ENCODE measurements at places on chromosomes 6 and 20.

GRCh38 chr6:30345852-30346251 is 896 bp downstream of the RPP21 start:
- no peak for DNase-seq

- DNase-seq = no peak
These were observed 122.0 kb downstream of the CDH4 start for GRCh38 chr20:61373956-61374545.

DNA sequence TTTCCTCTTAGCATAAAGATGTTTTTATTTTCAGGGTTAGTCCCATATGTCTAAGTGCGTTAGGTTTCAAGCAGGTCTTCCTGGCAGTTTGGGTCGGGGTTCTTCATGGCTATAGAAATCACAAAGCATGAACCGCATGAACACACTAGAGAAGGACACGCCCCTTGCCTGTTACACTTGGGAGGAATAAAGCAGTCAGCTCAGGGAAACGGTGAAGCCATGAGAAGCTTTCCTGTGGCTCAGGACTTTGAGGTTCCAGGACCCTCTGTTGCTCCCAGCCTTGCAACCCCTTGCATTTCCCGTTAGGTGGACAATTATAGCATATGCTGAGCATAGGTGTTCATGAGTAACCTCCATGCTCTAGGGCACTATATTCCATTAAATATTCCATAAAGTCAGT is 96.7 kb downstream of the SYCP2 start:
- DNase-seq = no peak

DNA sequence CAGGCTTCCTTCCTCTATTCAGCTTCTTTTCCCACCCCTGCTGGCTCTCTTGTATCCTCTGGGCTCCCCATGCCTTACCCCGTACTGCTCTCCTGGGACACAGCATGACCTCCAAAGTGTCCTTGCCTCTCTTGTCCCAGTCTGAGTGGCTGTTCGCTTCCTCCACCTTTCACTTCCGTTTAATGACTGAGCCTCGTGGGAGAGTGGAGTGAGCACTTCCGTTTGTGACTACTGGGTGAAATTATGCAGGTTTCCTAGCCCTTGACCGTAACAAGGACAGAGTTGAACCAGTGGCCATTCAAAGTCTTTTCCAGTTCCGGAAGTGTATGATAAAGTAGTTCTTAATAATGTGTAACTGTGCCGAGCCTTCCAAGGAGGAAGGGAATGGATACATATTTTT is 109.2 kb downstream of the ARID1B start:
- no peak for DNase-seq

DNA sequence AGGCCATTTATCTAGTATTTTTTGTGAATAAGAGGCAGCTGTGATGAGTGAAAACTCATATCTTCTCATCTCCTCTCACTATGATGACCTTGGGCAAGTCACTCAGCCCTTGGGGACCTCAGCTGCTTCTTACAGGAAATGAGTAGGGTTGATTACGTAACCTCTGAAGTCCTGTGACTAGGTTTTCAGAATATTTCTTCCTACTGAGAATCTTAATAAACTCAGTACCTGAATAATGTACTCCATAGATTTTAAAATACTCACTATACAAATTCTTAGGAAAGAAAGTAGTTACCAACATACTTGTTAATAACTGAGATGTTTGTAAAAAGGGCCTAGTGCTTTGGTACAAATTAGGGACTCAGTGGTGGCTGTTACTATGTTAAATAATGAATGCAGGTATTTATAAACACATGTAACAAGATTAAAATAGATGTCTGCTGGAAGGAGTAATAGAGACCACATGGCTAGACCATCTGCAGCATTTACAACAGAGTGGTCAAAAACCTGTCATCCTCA is 60.9 kb downstream of the RPRD1B start:
- DNase-seq = no peak

- DNase-seq = no peak
These were observed 477.8 kb downstream of the HACE1 start for GRCh38 chr6:104381907-104382306.

DNA sequence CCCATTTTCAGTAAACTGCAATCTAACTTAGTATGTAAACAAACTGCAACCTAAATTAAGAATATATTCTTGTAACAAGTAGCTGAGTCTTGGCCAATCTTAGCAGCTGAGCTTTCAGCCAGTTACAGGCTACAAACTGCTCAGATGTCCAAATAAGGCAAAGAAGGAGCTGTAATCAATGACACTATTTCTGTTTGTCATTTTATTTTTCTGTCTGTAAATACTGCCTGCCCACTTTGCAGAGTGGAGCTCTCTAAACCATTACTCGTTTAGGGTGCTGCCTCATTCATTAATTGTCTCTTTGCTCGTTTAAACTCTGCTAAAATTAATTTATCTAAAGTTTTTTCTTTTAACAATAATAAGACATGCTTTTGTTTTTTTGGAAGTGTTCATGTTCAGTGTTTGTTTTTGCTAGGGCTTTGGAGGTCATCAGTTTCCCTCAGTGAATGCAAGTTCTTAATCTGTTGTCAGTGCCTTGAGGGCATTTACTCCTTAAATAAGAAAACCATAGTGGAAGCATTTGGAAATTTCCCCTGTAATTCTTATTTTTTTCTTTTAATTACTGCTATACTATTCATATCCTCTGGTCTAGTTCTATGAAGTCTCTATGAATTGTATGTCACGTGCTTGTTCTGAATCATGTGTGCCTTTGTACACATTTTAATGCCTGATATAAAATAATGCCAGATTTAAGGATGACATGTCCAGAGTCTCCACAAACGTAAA is 3.6 kb upstream of the PRL start:
- DNase-seq = no peak

DNA sequence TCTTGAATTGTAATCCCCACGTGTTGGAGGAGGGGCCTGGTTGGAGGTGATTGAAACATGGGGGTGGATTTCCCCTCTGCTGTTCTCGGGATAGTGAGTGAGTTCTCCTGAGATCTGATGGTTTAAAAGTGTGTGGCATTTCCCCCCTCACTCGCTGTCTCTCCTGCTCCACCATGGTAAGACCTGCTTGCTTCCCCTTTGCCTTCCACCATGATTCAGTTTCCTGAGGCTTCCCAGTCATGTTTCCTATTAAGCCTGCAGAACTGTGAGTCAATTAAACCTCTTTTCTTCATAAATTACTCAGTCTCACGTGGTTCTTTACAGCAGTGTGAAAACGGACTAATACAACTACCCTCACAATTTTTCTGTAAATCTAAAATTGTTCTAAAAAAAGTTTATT is 26.8 kb upstream of the FAM184A start:
- DNase-seq = no peak

GRCh38 chr6:144811140-144811539 is 526.0 kb downstream of the UTRN start:
- no peak for DNase-seq

- DNase-seq = no peak
These were observed 156.5 kb downstream of the SH3BGRL2 start for GRCh38 chr6:79787626-79788025.

DNA sequence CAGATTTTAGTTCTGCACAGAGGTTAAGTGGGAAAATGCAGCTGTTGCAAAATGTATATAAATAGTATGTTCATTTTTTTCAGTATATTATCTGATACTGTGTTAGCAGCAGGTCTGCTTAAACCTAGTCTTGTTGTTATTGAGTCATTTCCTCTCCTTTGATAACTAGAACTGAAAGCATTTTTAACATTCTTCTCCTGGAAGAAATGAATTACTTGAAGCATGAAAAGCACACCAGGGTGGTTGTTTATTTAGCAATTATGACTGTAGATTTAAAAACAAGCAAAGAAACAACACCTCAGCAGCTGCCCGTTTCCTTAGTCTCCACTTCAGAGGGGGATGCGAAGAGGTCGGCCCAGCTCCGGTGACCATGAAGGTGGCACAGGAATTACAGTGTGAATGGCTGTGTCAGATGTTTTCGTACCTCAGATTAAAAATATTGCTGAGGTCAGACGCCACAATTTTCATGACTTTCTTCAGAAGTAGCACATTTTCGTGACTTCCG is 53.5 kb downstream of the GOPC start:
- no peak for DNase-seq

GRCh38 chr6:72182337-72183246 is 296.2 kb downstream of the RIMS1 start:
- DNase-seq = no peak

GRCh38 chr6:141988954-141989705 is 143.6 kb upstream of the GJE1 start:
- DNase-seq = no peak

- no peak for DNase-seq
These were observed 78.0 kb upstream of the LYRM2 start for GRCh38 chr6:89716532-89716931.

DNA sequence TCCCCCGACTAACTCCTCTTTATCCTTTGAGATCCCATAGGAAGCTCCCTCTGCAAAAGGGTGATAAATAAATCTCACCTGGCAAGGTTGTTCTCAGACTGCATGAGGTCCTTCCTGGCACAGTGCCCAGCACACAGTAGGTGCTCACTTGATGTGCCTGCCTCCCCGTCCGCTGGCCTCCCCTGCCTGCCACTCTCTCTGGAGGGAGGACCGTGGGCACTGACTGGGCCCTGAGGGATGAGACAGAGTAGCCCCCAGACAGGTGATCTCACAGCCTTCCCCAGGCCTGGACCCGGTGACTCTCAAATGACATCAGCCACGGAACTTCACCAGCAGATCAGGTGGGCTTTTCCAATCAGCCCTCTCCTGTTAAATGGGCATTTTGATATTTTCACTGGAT is 57.4 kb downstream of the CHMP4B start:
- DNase-seq = no peak

GRCh38 chr20:10412591-10413408 is 21.2 kb downstream of the MKKS start:
- no peak for DNase-seq

GRCh38 chr20:55882910-55883309 is 122.4 kb downstream of the CBLN4 start:
- DNase-seq = no peak

DNA sequence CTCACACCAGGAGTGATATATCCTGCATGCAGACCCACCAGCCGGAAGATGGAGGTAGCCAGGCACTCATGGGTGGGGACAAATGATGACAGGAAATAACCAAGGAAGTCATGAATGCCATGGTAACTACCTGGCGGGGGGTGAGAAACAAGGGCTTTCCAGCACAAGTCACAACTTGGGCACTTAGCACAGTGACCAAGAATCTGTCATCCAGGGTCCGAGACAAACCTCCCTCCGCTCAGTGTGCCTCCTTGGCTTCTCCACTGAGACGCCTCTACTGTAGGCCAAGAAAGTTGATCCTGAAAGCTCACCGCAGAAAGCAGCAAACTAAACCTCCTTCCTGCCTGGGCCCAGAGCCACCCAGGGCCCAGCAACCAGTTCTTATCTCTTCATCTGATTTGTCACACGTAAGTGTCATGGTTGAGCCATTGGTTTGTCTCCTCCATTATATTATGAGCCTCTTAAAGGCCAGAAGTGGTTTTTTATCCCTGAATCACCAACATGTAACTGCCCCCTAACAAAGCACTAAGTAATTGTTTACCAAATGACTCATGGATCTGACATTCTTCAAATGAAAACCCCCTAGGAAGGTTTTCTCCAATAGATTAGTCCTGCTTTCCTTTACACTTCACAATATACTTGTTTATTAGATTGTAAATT is 84.3 kb upstream of the TAB2 start:
- DNase-seq = peak; percentile 65

- no peak for DNase-seq
These were observed 19.5 kb upstream of the RALGAPA2 start for GRCh38 chr20:20731945-20732296.

DNA sequence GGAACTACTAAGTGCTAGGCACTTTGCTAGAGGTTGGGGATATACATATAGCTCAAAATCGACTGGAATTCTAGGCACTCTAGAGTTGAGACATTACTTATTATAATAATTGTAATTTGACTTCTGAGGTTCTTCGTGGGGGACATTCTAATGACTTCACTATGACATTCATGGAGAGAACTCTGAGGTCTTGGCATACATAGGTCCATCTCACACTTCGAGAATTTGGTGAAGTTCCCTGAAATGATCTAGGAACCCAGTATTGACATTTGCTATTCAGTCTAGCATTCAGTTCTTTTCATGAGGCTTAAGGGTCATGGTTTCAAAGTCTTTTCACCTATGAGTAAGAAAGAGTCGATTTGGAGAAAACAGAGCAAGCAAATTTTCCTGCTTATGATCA is 446.6 kb upstream of the JAG1 start:
- no peak for DNase-seq

GRCh38 chr6:119536666-119537065 is 187.1 kb upstream of the MAN1A1 start:
- no peak for DNase-seq

GRCh38 chr6:46410334-46410953 is 80.8 kb downstream of the RCAN2 start:
- DNase-seq = peak; percentile 79

- no peak for DNase-seq
These were observed 35.7 kb downstream of the RAB44 start for GRCh38 chr6:36733300-36733699.

DNA sequence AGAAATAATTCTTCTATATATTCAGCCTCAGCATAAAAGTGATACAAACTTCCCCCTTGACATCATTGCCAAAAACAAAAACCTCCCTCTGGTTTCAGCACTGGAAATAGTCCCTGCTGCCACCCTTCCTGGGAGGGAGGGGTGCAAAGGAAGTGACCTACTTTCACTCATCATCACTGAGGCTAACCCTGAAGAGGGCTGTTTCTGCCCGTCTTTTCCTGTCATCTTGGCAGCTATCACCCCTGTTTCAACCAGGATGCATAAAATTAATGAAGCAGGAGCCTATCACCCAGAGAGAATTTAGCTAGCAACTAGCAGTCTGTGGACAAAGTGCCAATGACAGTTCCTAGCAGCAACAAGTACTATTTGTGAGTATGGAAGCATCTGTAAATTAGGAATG is 397.8 kb downstream of the LAMA2 start:
- peak; percentile 40 for DNase-seq

GRCh38 chr6:56804996-56805395 is 149.9 kb upstream of the BEND6 start:
- DNase-seq = no peak

DNA sequence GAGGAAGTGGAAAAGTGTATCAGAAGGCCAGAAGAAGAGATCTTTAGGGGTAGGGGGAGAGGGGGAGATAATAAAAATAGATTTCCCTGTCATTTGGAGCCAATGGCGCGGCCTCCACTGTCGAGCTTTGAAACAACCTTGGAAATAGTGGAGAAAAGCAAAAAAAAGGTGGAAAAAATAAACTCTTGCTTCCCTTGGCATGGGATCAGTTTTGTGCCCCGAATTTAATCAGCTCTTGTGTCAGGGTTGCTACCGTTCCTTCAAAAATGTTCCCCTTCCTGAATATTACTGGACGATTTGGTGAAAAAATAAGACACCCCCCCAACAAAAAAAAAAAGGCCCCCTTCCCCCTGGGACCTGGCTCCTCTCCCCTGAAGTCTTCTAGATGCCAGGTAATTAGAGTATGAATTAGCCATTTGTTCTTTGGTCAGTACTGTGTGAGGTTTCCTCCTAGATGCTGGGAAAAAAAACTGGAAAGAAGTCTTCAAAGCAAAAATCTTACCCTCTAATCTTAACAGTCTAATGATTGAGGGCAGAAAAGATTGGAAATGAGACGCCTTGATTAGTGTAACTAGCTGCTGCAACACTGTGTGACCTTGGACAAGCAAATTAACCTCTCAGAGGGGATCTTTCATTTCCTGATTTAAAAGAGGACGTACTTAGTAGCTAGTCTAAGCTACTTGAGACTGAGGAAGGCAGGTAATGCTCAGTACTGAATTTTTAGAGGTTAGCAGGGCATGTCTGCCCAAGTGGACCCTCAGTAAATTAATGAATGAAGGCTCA is 872 bp upstream of the RBM39 start:
- DNase-seq = peak; percentile 68

GRCh38 chr20:57215426-57215825 is 51.0 kb downstream of the BMP7 start:
- DNase-seq = no peak

All from CD8-positive, alpha-beta T cell (primary cell).